ENCODE measurements at places on chromosomes 7 and 10.

GRCh38 chr10:125084191-125084613 is 76.2 kb downstream of the CTBP2 start:
- peak; percentile 75 for DNase-seq

GRCh38 chr10:7587168-7587864 is 79.5 kb downstream of the ITIH5 start:
- DNase-seq: no peak

- DNase-seq: no peak
These were observed 16.0 kb upstream of the PDLIM1 start for GRCh38 chr10:95306851-95307250.

DNA sequence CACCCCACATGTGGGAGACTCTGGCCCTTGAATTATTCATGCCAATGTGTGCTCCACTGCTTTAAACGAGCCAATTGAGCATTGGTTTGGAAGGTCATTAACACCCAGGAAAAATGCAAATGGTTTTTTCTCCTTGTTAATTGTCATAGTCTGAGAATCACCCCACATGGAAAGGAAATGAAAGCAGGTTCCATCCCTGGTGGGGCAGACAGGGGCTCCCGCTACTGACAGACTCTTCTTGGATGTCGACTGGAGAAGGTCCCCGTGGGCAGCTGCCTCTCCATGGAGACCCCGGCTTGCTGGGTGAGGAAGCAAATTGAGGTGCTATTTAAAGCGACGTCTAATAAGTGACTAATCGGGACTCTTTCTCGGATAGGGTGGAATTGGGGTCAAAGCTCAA is 32.0 kb upstream of the EN2 start:
- DNase-seq: no peak

DNA sequence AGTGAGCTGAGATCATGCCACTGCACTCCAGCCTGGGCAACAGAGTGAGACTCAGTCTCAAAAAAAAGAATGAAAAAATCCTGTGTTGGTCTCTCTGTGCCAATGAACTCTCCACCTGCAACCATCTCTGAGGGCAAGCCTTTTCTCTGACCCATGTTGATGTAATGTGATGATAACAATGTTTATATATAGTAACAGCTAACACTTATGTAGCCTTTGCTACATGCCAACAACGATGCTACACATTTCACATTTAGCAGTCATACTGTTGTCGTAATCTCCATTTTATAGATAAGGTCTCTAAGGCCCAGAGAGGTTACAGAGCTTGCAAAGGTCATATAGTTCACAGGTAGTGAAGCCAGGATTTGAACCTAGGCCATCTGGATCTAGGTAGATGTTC is 11.5 kb downstream of the COX15 start:
- no peak for DNase-seq

- DNase-seq: no peak
These were observed 289.6 kb downstream of the SFMBT2 start for GRCh38 chr10:7121154-7121797.

- no peak for DNase-seq
These were observed 13.6 kb upstream of the DPYSL4 start for GRCh38 chr10:132173185-132173584.

GRCh38 chr10:116385994-116386809 is 41.4 kb upstream of the PNLIPRP3 start:
- DNase-seq: no peak

DNA sequence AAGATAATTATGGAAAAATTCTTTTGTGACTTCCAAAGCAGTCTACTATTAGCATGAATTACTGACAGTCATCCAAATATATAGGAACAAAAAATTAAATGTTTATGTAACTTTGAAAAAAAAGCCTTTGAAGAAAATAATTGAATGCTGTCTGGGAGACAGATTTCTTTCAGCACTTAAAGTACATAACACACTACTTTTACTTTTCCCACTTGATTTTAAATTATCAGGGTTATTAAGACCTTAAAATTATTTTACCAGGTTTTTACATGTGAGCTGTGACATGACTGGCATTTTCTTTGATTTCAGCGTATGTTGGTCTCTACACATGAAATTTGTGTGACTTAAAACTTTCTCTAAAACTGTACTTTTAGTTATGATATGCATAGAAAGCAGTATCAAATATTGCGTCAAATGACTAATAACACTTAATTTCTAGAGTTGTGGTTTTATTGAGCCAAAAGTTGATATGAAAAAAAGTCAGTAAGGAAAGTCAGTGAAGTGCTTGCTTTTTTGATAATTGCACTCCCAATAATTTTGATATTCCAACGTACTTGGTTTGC is 3.1 kb downstream of the PTEN start:
- DNase-seq: no peak

GRCh38 chr10:62333988-62334682 is 40.0 kb upstream of the ZNF365 start:
- DNase-seq: no peak

GRCh38 chr10:119872860-119873681 is 428 bp upstream of the MCMBP start:
- peak; percentile 44 for DNase-seq

- DNase-seq: no peak
These were observed 113.1 kb downstream of the TCERG1L start for GRCh38 chr10:131198401-131198800.

GRCh38 chr7:98285157-98286092 is 3.9 kb downstream of the BRI3 start:
- DNase-seq: no peak

DNA sequence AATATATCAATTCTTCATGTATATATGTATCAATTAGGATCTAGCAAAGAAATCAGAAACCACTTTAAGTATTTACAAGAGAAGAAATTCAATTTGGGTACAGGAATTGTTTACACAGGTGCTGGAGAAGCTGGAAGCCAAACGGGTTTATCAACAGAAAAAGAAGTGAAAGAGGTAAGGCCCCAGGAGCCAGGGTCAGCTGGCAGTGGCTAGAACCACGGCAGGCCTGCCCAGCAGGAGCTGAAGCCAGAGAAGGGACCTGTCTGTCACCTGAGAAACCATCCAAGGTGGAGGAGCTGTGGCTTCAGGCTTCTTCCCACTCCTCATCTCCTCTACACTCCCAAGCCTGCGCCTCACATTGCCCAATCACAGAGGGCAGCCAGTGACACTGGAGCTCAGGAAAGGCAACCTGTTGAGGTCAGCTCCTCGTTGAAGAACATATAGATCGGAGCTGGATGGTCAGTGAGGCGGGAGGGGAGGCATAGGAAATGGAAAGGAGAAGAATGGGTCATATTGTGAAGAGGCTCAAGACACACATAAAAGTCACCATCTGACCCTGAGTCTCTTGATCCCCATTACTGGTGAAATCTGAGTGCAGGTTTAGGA is 182.6 kb downstream of the REEP3 start:
- no peak for DNase-seq

DNA sequence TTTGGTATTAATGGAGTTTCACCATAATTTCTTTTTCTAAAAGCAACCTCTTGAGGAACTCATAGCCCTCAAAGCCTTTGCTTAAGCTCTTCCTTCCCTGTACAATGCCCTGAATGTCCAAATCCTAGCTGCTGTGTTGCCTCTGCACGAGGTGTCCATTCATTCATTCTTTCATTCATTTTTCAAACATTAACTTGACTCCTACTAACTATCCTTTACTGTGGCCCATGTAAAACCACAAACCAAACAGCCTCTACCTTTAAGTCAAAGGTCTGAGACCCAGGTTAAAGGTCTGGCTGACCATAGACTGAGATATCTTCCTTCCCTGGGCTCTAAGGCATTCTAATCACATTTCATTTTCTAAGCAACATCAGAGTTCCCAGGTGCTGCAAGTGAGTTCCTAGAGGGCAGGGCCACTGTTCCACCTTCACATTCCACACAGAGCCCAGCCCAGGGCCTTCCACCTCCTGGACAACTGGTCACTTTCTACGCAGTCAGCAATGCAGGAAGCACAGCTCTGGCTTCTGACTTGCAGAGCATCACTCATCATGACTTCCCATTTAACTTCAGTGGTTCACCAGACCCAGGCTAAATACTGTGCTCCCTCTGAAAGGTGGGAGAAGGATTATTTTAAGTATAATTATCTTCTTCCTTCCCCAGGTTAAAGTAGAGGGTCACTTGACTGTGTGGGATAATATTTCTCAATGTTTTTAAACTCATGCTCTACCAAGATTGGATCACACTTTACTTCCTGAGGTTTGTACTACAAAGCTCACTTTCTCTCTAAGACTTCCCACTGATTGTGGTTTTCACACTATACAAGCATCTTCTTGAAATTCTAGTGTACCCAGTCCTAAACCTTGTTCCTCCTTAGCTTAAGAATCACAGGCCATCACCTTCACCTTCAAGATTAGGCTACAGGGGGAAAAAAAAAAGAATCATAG is 19.1 kb downstream of the ATXN7L1 start:
- DNase-seq: no peak

DNA sequence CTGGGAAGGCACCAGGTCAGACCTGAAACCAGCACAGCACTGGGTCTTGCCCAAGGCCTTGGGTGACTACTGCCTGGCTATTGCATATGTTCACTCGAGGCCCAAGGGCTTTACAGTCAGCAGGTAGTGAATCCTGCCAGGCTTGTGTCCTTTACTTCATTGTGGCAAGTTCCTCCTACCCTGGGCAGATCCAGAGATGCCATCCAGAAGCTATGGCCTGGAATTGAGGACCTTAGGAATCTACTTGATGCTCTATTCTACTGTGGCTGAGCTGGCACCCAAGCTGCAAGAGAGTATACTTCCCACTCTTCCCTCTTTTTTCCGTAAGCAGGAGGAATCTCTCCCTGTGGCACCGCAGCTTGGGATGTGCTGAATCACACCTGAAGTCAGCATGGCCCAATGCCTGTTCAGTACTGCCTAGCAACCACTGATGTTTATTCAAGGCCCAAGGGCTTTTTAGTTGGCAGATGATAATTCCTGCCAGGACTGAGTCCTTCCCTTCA is 246.7 kb upstream of the CTBP2 start:
- DNase-seq: peak; percentile 65

DNA sequence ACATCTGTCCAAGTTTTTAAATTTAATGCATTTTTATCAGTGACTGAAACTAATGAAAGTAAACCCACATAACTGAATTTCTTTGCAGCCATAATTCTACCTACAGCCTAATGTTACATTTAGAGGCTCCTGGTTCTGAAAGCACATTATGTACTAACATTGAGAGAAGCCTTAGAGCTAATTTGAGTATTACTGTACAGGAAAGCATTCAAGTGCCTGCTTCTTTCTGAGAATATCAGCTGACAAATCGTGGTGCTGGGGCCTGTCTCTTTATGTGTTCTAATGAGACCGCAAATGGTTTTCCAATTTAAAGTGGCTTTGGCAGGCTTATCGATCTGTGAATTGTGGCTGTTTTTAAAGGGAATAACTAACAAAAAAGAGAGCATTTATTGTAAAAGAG is 32.3 kb upstream of the DGKB start:
- no peak for DNase-seq

DNA sequence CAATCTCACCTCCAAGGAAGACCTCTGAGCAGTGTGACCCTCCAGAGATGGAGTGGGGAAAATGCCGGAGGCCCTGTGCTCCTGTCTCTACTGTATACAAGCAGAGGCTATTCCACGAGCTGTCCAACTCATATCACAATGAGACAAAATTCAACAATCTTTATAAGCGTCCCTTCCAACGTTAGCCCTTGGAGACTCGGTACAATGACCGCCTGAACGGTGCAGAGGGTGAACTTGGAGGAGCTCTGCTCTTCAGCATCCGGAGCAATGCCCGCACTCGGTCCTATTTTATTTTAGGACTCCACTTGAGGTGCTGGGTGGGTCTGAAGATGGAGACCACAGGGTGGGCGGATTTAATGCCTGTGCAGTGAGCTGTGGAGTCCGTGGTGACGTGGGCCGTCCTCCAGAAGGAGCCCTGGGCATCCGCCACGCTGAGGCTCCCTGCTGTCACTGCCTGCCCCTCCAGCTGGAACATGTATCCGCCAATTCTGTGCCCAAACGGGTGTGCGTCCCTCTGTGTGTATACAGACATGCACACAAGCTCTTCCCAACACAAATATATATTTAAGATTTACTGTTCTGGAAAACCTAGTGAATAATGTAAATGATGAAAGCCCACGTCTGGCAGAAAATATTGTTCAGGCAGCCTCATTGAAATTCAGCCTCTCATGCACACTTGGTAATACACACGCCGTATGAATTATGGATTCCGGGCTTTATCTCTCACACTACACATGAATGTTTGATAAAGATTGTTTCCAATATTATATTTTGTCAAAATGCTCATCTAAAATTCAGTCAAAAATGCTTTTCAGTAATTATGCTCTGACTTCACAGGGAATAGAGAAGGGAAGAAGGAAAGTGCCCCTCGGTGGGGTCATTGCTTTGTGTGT is 239.9 kb upstream of the ZMIZ1 start:
- DNase-seq: no peak

GRCh38 chr10:33414841-33415240 is 80.4 kb upstream of the NRP1 start:
- no peak for DNase-seq

Measured in skeletal muscle cell (primary cell).